ENCODE measurements at places on chromosomes 13 and 19.

GRCh38 chr13:114285166-114285808 lies 3.9 kb downstream of the UPF3A start:
- DNase-seq = no peak

DNA sequence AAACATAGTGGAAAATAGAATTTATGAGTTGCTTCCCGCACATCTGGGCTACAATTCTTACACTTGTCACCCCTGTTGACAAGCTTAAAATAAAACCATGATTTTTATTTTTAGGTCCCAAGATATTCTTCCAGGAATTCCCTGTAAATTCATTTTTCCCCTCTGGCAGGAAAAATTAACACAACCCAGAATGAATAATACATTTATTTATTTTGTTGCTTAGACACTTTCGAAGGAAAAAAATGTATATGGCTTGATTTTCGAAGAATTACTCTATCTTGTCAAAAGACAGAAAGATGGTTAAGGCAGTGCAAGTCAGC lies 74.4 kb downstream of the LHFPL6 start:
- DNase-seq = no peak

DNA sequence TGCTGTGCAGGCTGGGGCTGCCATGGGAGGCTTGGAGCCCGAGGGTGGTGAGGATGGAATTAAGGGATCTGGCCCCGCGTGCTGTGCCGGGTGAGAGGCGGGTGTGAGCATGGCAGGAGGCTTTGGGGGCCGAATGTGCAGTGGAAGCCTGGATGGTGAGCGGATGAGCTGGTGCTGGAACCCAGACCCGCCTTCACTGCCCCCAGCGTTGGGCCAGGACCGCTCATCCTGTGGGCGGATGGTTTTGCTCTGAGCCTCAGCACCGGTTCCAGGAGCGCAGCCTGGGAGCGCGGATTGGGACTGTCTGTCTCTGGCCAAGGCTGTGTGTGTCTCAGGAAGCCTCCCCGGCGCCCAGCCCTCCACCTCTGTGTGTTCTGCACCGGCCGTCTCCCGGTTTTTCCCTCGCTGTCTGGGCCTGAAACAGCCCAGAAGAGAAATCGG lies 16.7 kb downstream of the KDM4B start:
- no peak for DNase-seq

- peak; percentile 63 for DNase-seq
Measured at GRCh38 chr19:51333836-51334460, 8.0 kb downstream of the VSIG10L start.

- DNase-seq = no peak
Measured at GRCh38 chr13:110431425-110432294, 124.6 kb downstream of the COL4A2 start.

DNA sequence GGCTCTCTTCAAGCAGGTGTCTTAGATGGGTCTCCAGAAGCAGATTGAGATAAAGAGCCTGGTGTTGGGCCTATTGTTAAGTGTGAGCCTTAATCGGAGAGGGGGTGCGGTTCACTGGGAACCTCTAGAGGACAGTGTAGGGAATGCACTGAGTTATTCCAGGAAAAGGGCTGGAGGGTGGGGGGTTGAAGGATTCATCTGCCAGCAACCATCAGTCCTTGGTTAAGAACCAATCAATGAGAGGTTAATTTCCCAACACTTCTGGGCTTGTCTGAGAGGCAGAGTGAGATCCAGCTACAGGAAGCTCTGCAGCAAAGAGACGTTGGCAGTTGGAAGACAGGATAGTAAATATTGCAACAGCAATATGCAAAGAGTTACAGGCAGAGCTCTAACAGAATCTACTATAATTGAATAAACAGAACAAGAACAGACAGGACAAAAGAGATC lies 28.7 kb downstream of the CYP4F2 start:
- DNase-seq = peak; percentile 17

- DNase-seq = no peak
Measured at GRCh38 chr13:20182231-20182846, 10.4 kb downstream of the GJB2 start.

DNA sequence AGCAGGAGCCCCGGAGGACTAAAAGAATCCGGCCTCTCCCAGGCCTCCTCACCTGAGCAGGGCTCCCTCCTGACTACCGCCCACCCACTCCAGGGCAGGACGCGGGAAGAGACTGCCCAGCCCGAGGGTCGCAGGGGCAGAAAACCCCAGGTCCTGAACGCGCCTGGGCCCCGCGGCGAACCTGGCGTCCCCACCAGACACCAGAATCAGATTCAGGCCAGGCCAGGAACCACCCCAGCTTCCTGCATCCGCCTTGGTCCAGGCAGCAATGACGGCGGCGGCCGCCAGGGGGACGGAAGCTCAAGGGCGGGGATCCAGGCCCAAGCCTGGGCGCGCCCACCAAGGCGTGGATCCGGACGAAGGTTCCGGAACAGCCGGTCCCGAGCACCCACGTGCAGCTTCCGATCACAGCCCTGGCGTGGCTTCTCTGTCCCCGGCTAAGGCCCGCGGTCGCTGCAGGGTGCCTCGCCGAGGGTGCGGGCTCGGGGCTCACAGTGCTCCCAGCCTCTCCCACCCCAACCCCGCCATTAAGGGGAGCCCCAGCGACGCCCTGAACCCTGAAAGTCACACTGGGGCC lies 3.6 kb downstream of the LGALS7 start:
- DNase-seq = no peak

GRCh38 chr19:19279853-19280252 lies 6.8 kb upstream of the TM6SF2 start:
- no peak for DNase-seq

DNA sequence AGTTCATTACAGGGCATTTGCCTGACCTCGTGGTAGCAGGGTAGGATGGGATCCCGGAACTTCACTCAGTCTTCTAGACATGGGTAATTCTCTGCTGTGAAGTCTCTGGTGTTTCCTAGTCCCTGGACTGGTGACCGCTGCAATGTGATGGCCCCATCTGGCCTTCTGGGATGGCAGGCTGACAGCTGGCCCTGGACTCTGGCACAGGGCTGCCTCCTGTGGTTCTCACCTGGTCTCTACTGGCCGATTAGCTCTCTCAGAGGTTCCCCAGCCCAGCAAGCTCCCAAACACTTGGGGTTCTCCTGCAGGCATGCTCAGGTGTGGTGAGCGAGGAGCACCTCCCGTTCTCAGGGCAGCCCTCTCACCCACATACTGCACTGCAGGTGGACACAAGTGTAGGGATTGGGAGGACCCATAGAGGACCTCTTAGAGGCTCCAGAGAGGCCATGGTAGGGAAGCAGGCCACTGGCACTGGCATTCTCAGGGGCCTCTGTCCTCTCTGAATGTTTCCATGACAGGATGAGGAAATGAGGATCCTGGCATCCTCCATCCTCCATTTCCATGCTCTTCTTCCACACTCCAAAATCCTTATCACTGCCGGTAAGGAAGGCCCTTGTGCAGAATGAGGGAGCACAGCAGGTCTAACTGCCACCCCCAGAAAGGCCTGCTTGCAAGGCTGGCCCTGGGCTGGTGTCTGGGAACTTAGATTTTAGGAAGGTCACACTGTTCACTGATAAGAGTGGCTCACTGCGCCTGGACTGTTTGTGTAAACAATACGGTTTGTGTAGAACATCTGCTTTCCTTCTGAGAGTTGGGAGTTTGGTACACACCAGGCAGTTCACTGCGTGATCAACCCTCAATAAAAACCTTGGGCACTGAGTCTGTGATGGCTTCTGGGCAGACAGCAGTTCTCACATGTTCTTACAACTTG lies 31.5 kb upstream of the FARP1 start:
- no peak for DNase-seq

- no peak for DNase-seq
Measured at GRCh38 chr13:33281951-33282595, 3.5 kb downstream of the STARD13 start.

DNA sequence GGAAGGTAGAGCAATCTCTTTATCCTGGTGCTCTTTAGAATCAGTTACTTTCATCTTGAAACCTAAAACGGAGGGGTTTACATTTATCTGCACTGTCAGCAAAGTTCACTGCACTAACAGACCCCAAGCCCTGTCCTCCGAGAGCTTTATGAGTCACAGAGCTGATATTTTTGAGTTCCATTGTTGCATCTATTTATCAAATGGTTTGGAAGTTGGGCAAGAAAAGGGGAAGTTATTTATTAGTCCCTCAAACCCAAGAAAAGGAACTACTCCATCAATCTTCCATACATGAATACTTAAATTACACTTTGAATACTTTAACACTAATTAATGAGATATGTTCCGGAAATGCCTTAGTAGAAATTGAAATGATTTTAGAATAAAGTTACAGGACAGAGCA lies 55.5 kb downstream of the EDNRB start:
- DNase-seq = no peak

- no peak for DNase-seq
Measured at GRCh38 chr19:48772503-48772953, 17.2 kb downstream of the FGF21 start.

- DNase-seq = no peak
Measured at GRCh38 chr13:97001636-97002035, 7.4 kb upstream of the OXGR1 start.

GRCh38 chr13:42272804-42273175 lies 838 bp downstream of the AKAP11 start:
- no peak for DNase-seq

GRCh38 chr13:114096031-114096485 lies 36.4 kb downstream of the RASA3 start:
- no peak for DNase-seq

- DNase-seq = no peak
Measured at GRCh38 chr13:95480131-95480545, 72.4 kb upstream of the CLDN10 start.

- no peak for DNase-seq
Measured at GRCh38 chr13:38537051-38537450, 149.8 kb upstream of the FREM2 start.

GRCh38 chr13:93180356-93180969 lies 46.1 kb upstream of the GPC6 start:
- DNase-seq = no peak

GRCh38 chr19:20416661-20417060 lies 148.9 kb downstream of the ZNF737 start:
- DNase-seq = no peak

DNA sequence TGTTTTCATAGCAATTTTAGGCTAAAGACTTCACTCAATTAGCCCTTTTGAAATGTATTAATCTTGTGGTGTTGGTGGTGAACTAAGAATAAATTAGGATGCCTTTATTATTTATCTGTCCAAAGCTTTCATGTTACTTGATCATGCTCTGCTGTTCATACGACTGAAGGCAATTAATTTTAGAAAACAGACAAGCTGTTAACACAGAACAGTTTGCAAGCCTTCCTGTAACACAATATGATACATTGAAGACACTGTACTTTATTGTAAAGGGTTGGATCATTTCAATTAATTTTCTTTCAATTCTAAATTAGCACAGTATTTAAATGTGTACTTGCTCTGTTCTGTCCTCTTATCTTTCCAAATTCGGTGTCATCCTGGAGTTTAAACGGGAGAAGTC lies 794.3 kb upstream of the MIR17HG start:
- DNase-seq = no peak

GRCh38 chr13:95073747-95074311 lies 227.4 kb downstream of the ABCC4 start:
- no peak for DNase-seq

DNA sequence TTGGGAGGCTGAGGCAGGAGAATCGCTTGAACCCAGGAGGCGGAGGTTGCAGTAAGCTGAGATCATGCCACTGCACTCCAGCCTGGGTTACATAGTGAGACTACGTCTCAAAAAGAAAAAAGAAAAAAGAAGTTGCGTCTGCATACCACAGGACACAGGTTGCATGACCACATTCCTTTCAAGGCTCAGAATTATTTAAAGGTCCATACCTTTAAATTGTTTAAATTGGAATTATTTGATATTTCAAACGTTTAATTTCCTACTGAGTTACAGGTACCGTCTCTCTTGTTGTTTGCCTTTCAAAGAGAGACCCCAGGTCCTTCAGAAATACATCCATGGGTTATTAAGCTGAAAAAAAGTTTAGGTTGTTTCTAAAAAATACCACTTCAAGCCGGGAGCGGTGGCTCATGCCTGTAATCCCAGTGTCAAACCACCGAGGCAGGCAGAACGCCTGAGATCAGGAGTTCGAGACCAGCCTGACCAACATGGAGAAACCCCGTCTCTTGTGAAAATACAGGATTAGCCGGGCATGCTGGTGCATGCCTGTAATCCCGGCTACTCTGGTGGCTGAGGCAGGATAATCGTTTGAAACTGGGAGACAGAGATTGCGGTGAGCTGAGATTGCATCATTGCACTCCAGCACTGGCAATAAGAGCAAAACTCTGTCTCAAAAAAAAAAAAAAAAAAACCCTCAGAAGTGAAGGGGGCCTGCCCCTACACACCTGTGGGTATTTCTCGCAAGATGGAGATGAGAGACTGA lies 18.6 kb downstream of the ZNF816 start:
- no peak for DNase-seq

- DNase-seq = peak; percentile 81
Measured at GRCh38 chr19:13018035-13018914, 23.0 kb downstream of the NFIX start.

- DNase-seq = no peak
Measured at GRCh38 chr13:99610702-99611289, 109.5 kb downstream of the TM9SF2 start.

DNA sequence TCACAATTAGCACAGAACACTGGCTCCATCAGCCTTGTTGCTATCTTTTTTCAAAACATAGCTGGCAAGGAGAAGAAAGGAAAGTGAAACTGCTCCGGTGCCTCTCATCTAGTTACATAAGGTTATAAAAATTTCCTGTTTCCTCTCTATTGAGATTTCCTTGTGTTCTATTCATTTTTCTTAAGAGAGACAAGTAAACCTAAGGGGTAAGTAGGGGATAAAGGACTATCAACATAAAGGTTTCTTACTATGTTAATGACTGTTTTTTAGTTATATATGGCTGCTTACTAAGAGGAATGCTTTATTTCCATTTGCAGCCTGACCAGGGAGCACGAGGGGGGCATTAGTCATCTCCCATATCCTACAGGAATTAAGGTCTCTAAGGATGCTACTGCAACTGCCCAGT lies 73.2 kb upstream of the MLNR start:
- no peak for DNase-seq

GRCh38 chr19:29269641-29270040 lies 56.7 kb upstream of the UQCRFS1 start:
- no peak for DNase-seq

DNA sequence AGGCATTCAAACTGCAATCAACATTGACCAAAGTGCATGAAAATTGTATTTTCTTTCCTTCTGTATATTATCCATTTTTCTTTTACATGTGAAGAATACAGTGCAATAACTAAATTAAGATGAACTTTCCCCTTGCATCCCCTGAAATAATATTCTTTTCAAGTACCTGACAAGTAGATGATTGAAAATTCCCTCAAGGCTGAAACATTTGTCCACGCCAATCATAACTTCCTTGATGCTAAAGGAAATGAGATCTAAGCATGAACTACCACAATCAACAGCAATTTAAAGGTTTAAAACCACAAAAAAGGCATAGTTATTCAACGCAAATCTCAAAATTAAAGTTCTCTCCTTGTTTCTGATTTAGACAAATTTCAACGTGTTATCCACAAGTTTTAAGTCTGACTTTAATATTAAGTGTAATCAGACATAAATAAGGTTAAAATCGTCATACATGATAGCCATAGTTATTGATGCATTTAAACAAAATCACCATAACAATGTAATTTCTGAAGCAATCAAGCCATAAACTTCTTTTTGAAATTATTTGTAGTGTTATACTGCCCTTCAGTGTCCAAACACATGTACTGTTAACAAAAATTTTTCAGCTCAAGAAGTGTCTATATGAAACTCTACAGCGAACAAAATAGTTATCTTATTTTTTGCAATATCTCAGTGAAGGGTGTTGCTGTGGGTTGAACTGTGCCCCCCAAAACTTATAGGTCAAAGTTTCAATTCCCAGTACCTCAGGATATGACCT lies 169.5 kb downstream of the DCLK1 start:
- peak; percentile 39 for DNase-seq

- DNase-seq = no peak
Measured at GRCh38 chr19:49953416-49953815, 7.6 kb downstream of the SIGLEC11 start.

All from NCI-H446 (cell line).